ENCODE measurements at places on chromosomes 4 and X.
A peak's percentile ranks its signal among the peaks of the same experiment; 100 is the strongest.

GRCh38 chrX:106039920-106040319 lies 1.4 kb upstream of the SERPINA7 start:
- no peak for DNase-seq

- no peak for DNase-seq
Measured at GRCh38 chr4:105061136-105061696, 85.5 kb upstream of the TET2 start.

- peak; percentile 74 for DNase-seq
Measured at GRCh38 chrX:119655125-119655524, 37.8 kb downstream of the SEPTIN6 start.

DNA sequence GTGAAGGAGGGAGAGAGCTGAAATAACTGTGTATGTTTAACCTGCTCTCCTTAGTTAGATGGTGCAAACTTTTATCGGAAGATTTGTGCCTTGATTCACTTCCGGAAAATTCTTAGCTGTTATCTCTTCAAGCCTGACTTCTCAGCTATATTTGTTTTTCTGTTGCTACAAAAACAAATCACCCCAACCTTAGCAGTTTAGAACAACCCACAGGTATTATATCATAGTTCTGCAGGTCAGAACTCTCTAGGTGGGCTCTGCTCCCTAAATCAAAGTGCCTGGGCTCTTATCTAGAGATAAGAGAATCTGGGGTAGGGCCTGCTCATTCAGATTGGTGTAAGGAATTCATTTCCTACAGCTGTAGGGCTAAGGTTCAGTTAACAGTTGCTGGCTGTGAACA lies 15.1 kb upstream of the CEP135 start:
- DNase-seq: no peak

- no peak for DNase-seq
Measured at GRCh38 chr4:36099509-36099908, 144.8 kb downstream of the ARAP2 start.
